Mammary microvascular endothelial cell (primary cell): ENCODE measurements at places on chromosomes 11 and 22. TPM values are rescaled to one million over a fixed set of nuclear protein-coding genes. Genes with fewer than 3 reads are reported as not detected.

SMIM38 gene
- total RNA-seq: not detected in 2 replicates

GUCY1A2 gene
- total RNA-seq: under 0.01 and 0.05 TPM in 2 replicates

PRG3 gene
- total RNA-seq: not detected in 2 replicates

MYOD1 gene
- not detected in 2 replicates for total RNA-seq

EFCAB6 gene
- total RNA-seq: under 0.01 and 0.13 TPM in 2 replicates

SESN3 gene
- 5.1 and 5.3 TPM in 2 replicates for total RNA-seq

OR52H1 gene
- total RNA-seq: not detected in 2 replicates

ROM1 gene
- 1.3 and 7.3 TPM in 2 replicates for total RNA-seq

PHF21B gene
- not detected in 2 replicates for total RNA-seq

SCGB1C1 gene
- not detected in 2 replicates for total RNA-seq

ZP1 gene
- not detected in 2 replicates for total RNA-seq

COMT gene
- 415 and 461 TPM in 2 replicates for total RNA-seq

ART1 gene
- total RNA-seq: not detected in 2 replicates

IL10RA gene
- total RNA-seq: 0.54 TPM in 1 of 2 replicates, not detected in the other

C11orf87 gene
- not detected in 2 replicates for total RNA-seq

PANX1 gene
- total RNA-seq: 25.2 and 26.1 TPM in 2 replicates

BTG4 gene
- total RNA-seq: not detected in 2 replicates

SUSD2 gene
- under 0.01 and 0.15 TPM in 2 replicates for total RNA-seq

HTR3A gene
- total RNA-seq: not detected in 2 replicates

H19 gene
- 6.5 and 9.7 TPM in 2 replicates for total RNA-seq

NOX4 gene
- 18.7 and 31.4 TPM in 2 replicates for total RNA-seq

ANO3 gene
- not detected in 2 replicates for total RNA-seq

HEPN1 gene
- not detected in 2 replicates for total RNA-seq

CADM1 gene
- total RNA-seq: 0.69 and 4.2 TPM in 2 replicates

OR4D10 gene
- total RNA-seq: not detected in 2 replicates

SMCO4 gene
- 23.0 and 39.5 TPM in 2 replicates for total RNA-seq

PACSIN2 gene
- total RNA-seq: 63.0 and 72.3 TPM in 2 replicates
